ENCODE measurements at places on chromosomes 6 and 20.

DNA sequence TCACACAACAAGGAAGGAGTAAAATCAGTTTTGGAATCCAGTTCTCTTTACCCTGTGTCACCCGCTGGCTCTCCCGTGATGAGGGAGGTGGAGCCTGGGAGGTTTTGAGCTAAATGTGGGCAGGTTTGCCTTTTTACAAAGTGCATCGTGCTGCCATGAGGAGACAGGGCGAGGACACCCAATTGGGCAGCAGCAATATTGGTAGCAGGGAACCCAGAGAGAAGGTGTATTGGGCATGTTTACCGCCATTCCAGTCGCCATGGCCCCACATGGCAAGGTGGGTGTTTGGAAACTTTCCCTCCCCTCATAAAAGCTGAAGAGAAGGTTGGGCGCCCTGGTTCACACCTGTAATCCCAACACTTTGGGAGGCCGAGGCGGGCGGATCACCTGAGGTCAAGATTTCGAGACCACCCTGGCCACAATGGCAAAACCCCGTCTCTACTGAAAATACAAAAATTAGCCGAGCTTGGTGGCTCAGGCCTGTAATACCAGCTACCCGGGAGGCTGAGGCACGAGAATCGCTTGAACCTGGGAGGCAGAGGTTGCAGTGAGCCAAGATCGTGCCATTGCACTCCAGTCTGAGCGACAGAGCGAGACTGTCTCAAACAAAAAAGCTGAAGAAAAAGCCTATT is 3.5 kb upstream of the UBE2V1 start:
- peak; percentile 59 for DNase-seq

GRCh38 chr6:111524252-111524651 is 41.2 kb upstream of the REV3L start:
- DNase-seq: no peak

DNA sequence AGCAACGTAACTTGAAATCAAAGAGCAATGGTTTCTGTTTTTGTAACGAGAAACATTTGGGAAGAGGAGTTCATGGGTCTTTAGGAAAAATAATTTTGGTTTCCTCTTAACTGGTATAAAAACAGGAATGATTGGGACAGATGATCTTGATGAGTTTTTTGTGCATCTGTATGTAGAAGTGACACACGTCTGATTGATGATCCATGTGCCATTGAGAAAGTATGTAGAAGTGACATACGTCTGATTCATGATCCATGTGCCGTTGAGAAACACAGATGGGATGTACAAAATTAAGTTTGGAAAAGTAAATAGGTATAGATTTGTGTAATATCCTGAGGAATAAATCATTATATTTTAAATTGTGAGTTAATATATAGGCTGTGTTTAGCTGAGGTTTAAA is 2.1 kb downstream of the KIAA1586 start:
- no peak for DNase-seq

GRCh38 chr20:5222919-5223634 is 93.7 kb downstream of the PROKR2 start:
- DNase-seq: peak; percentile 36

- DNase-seq: no peak
Observed at GRCh38 chr6:147684906-147685305, 176.4 kb downstream of the SAMD5 start.

DNA sequence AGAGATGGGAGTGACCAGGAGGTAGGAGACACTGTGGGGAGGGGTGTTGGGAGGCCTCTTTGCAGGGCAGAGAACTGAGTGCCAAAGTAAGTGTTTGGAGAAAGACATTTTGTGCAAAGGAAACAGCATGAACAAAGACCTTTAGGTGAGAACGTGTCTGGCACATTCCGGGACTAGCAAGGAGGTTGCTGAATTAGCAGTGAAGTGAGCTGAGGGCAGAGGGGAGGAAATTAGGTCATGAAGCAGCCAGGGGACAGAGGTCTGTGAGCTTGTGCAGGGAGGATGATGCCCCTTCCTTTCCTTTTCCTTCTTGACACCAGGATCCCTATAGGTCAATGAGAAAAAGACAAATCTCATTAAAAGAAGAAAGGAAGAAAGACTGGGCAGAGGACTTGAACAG is 21.4 kb upstream of the AHCY start:
- no peak for DNase-seq

DNA sequence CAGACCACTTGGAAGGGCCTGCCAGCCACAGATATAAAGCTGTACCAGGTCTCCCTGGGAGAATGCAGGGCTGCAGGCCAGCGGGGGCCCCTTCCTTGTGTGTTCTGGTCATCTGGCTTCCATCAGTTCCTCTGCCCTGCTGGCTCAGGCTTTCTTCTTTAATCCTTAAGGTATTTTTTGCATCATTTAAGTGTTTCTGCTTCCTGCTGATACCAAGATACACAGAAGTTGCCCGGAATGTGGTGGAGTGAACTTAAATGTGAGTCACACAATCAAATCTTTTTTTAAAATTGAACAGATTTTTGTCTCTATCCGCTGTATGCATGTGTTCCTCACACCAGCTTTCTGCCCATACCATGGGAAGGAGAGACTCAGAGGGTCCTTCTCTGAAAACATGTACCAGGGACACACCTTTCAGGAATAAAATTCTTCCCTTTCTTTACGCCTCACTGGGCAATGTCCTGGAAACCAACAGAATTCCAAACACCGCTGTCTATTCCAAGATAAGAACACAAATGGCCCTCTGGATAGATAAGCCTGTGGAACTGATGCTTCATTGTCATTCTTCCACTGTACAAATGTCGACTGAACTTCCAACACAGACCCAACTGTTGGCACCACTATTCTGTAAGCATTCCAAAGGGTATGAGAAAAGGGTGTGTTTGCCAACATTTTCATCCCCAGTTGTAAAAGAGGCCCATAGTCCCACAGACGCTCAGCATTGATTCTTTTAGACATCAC is 206.2 kb upstream of the MYLIP start:
- DNase-seq: no peak

DNA sequence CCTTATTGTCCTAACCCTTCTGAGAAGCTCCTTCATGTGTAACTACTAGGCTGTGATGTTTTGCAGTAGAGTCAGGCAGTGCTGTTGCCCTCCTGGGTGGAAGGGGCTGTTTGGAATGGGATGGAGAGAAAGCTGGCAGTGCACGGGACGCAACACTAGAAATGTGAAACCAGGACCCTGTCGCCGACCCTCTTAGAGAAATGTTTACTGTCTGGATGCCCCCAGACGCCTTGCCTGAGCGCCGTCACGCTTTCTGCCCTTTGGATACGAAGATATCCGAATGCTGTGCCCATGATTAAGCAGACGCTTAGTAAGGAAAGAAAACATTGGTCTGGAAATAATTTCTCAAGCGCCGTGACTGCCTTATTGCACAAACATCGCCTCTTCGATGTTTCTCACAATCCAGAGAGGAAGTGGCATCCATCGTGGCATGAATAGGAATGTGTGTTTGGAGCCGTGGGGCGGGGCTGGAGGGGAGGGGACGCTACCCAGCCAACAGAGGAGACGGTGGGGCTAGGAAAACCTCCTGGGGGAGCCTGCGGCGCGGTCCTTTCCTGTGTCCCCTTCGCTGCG is 661 bp upstream of the PPP1R14C start:
- DNase-seq: peak; percentile 68

DNA sequence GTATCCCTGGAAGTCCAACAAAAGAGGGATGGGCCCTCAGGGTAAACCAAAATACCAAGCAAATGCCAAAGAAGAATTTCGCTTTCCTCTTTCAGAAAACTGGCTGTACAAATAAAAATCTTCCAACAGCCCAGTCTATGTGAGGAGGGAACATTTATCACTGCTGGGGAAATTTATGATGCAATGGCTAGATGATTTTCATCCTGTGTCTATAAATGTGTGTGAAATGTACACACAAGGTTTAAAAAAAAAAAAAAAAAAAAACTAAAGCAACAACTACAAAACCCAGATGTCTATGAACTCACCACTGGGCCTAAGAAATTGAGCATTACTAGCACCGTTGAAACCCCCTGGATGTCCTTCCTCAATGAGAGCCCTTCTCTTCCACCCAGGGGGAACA is 68.7 kb upstream of the SLC4A11 start:
- DNase-seq: no peak

DNA sequence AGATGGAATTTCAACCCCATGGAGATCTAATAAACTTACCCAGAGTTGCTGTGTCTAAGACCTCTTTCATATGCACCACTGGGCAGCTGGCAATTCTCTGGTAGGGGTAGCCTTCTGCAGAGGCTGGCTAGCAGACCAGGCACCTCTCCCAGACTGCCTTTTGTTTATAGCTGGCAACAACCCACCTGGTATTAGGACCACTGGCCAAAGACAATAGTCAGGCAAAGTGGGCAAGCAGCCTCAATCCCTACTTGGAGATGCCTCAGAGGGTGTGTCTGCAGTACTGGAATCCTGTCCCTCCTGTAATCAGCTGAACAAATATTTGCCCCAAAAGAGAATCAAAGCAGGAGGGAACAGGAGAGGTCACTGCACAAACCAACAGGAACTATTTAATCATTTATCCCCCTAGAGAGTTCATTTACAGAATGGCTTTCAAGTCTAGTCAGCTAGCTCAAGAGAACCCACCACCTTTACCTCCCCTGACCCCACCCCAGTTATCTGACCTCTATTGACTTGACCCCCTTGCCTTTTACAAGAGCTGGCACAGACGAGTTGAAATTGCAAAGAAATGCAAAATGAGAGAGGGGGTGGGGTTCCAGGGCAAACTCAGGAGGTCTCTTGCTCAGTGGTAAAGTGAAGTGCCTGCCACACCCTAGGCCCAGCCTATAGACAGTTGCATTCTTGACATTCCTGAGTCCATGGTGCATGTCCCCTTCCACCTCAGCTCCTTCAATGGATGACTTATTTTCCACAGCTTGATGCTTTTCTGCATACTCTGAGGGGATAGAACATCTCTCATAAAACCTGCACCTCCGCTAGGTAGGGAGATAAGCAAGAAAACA is 2.8 kb downstream of the BCL2L1 start:
- peak; percentile 80 for DNase-seq

- no peak for DNase-seq
Observed at GRCh38 chr6:133317704-133318103, 76.5 kb downstream of the EYA4 start.

- no peak for DNase-seq
Observed at GRCh38 chr6:73028124-73028766, 197.1 kb downstream of the KHDC1L start.

GRCh38 chr6:63526931-63527330 is 45.3 kb upstream of the LOC128125822 start:
- no peak for DNase-seq

GRCh38 chr6:149003560-149003959 is 256.7 kb downstream of the UST start:
- no peak for DNase-seq

- no peak for DNase-seq
Observed at GRCh38 chr20:53972179-53972578, 98.2 kb downstream of the BCAS1 start.

GRCh38 chr20:35502352-35502751 is 27.1 kb downstream of the C20orf173 start:
- no peak for DNase-seq

DNA sequence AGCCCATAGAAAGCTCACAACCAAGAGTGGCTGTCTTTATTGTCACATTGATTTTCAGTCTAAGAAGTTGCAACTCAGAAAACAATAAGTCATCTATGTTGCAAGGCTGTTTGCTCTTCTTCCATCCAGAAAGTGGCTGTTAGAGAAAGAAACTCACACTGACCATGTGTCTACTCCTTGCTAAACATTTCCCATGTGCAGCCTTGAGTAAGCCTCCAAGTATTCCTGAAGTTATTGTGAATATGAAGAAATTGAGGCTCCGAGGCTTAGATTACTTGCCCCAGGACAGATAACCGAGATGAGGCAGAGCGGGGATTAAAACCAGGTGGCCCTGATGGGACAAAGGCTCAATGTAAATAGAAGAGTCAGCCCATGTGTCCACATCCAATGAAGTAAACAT is 105.0 kb downstream of the SPTLC3 start:
- DNase-seq: no peak

GRCh38 chr20:62133051-62133845 is 9.9 kb downstream of the PSMA7 start:
- DNase-seq: no peak

DNA sequence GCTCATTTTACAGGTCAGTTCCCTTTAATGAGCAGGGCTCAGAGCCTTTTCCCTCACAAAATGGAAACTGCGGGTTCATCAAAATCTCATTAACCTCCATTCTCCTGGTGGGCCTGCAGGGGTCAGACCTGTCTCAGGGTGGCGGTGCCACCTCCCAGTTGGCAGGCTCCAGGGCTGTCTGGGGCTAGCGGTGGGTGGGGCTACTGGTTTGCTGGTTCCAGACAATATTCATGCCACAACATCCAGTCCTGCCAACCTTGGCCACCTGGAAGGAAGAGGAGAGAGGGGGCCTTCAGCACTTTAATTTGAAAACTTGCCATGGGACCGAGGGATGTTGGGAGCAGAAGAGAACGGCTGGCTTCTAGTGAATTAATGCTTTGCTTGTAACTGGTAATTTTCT is 41.9 kb upstream of the CTNNBL1 start:
- DNase-seq: no peak

DNA sequence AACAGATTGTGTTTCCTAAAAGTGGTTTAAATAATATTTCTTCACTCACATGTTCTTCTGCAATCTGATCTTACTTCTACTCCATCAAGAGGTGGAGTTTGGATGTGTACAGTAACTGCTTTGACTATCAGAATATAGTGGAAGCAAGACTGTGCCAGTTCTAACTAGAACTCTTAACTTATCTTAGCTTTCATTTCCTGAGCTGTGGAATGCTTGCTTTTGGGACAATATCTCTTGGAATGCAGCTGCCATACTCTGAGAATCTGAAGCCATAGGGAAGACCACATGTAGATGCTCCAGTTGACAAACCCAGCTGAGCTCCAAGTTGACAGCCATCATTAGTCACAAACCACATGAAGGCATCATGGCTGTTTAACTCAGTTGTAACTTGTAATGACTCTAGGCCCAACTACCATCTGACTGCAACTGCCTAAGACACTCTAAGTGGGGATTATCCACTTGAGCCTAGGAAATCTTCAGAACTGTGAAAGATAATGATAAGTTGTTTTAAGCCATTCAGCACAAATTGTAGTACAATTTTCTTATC is 40.8 kb upstream of the MAN1A1 start:
- DNase-seq: no peak

DNA sequence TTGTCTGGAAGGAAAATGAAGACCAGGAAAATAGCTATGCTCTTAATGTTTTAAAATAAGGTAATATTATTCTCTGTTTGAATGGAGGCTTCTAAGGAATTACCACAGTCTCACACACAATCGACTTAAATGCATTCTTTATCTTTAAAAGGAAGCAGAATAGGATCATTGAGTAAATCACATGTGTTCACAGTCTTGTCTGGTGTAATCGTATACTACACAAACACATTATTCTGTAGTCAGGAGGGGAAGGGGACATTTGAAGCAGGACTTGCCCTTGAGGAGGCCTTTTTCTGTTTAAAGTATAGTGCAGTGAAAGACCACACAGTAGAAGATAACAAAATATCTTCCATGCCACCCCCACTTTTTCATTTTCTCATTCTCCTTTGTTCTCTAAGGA is 20.6 kb upstream of the REV3L start:
- no peak for DNase-seq

- DNase-seq: no peak
Observed at GRCh38 chr20:63055575-63056235, 48.9 kb upstream of the BHLHE23 start.

Measured in kidney (tissue), 22 donors.